ENCODE measurements at places on chromosomes 2 and 18. TPM values are rescaled to one million over a fixed set of nuclear protein-coding genes. Genes with fewer than 3 reads are reported as not detected.

- no peak for DNase-seq
These were observed 12.4 kb upstream of the TANK start for GRCh38 chr2:161147856-161148255.

DNA sequence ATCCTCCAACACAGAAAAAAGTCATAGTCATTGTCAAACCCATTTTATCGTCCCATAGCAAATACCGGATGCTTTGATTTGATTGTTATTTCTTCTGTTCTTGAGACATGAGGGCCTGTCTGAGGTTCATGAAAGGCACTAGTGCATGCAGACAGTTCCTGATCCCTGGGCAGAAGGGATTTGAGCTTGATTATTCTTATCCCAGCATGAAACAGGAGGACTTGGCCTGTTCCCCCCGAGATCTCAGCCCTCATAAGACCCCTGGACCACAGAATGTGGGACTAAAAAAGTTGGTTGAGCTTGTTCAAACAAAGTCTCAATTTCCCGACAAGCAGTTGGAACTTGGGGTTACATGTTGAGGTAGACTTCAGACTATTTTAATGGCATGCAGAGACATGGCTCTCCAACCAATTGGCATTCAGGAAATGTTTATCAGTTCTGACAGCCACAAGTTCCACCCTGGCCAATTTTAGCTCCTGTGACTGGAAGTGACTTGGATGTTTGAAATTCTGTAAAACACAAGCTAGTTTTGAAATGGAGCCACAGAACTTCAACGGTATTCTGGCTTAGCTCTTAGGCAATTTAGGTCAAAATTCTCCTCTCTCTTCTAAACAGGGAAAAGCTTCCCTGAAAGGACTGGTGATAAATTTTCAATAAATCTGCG lies 366.9 kb upstream of the SLC14A2 start:
- no peak for DNase-seq

Gene GRHL1
- total RNA-seq, result 10.6 TPM

Gene SERPINB13
- total RNA-seq, result not detected

DNA sequence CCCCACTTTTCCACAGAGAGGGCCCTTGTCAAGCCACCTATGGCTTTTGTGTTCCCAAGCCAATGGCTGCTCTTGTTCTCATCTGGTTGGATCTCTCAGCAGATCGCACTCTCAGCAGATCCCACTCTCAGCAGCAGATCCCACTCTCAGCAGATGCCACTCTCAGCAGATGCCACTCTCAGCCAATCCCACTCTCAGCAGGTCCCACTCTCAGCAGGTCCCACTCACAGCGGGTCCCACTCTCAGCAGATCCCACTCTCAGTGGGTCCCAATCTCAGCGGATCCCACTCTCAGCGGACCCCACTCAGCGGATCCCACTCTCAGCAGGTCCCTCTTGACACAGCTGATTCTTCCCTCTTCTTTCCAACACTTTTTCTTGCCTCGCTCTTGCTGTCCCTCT lies 59.3 kb upstream of the MGAT4A start:
- no peak for DNase-seq

Gene RPE
- 63.7 TPM for total RNA-seq

GRCh38 chr18:12372406-12372805 lies 4.6 kb downstream of the AFG3L2 start:
- DNase-seq, result no peak

DNA sequence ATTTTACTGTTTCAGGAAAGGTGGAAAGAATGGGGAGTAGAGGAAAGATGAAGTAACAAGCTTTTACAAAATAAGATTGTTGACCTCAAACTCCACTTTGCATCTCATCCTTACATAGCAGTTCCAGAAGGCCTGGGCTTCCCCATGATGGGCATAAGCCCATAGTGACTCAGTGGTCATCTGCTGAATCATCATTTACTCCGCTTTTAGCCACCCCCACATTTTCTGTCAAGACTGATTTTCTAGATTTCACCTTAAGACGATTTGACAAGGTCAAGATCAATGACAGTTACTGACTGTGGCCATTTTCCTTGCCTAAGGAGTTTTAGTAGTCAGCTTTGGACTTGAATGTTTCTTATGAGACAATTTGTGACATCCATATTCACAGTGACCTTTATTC lies 49.4 kb downstream of the PLEKHM3 start:
- DNase-seq, result no peak

Gene AQP12A
- total RNA-seq, result not detected

Gene KRTCAP3
- 62.9 TPM for total RNA-seq

DNA sequence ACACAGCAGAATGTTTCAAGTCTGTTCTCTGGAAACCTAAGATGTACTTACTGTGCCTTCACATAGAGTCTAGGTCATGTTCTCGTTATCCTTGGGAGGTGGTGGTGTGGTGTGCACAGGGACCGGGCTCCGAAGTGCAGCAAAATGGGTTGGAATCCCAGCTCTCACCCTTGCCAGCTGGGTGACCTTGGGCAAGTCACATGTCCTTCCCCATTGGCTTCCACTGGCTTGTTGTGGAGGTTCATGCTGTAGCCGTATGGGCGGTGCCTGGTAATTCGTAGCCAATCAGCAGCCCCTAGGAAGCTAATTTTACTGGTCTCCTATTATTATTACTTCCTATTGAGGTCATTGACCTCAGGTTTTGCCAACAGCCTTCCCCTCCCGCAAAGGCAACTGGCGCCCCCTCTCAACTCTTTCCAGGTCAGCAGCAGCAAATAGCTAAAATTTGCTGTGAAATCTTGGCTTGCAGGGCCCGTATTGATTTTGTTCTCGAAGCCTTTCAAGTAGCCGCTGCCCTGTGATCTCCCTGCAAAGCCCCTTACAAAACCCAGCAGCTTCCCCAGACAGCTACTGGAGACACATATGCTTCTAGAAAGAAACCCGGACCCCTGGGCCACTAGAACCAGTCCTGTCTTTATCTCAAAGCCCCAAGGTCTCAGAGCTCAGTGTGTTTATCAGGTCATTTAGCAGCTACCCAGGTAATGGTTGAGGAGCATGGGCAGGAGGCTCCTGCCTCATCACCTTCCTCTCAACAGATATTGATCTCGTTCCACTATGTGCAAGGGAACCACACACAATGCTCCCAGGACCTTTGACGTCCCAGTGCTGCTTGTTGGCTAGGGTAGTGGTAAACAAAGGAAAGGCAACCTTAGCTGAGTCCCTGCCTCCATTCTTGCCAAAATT lies 66.5 kb upstream of the SLC1A4 start:
- DNase-seq, result no peak

Gene UGT1A8
- total RNA-seq, result 0.17 TPM

GRCh38 chr2:43491065-43491639 lies 104.7 kb downstream of the THADA start:
- no peak for DNase-seq

Gene C2orf92
- 11.2 TPM for total RNA-seq

DNA sequence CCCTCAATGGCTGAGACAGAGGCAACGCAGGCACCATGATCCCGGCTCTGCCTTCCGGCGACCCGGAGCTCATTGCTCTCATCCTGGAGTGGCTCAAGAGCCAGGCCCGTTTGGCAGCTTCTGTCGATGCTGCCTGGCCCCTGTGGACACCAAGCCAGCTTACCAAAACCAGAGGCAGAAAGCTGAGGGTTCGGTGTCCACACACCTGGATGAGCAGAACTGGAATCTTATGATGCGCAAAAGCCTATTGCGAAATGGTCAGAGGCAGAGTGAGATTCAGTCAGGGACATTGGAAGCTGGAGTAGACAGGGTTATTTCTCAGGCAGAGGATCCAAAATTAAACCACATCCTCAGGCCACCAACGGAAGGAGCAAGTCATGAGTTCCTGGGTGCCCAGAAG lies 34.9 kb upstream of the TGIF1 start:
- no peak for DNase-seq

Data from PC-9 (cell line).